ENCODE measurements at places on chromosomes 2 and 18.

- no peak for DNase-seq
These were observed 94.9 kb downstream of the RND3 start for GRCh38 chr2:150392614-150393013.

GRCh38 chr2:142786918-142787702, 90.4 kb upstream of the KYNU start:
- peak; percentile 1 for DNase-seq

DNA sequence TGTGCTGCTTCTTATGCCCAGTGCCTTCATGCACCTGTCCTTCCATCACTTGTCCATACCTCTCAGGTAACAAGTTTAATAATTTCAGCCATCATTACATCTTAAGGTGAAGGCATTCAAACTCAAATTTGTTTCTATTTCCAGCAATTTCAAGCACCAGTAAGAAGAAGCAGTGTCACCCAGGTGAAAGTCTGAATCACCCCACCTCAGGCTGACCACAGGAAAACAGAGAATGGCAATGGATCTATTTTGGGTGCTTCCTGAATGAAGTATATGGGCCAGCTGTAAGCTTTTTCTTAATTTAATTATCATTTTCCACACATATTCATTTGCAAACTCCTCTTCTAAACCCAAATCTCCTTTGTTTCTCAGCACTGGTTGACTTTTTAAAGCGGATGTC, 372.7 kb upstream of the SOX11 start:
- DNase-seq, result no peak

- DNase-seq, result no peak
These were observed 435.9 kb downstream of the TSN start for GRCh38 chr2:122191331-122191730.

DNA sequence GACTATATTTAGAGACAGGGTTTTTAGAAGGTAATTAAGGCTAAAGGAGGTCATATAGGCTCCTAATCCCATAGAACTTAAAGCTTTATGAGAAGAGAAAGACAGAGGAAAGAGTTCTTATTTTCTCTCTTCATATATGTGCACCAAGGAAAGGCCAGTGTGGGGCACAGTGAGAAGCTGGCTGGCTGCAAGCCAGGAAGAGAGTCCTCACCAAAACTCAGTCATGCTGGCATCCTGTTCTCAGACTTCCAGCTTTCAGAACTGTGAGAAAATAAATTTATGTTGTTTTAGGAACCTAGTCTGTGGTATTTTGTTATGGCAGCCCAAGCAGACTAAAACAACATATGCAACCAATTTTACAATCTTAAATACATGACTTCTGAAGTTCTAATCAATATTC, 31.5 kb upstream of the ATIC start:
- DNase-seq, result no peak

DNA sequence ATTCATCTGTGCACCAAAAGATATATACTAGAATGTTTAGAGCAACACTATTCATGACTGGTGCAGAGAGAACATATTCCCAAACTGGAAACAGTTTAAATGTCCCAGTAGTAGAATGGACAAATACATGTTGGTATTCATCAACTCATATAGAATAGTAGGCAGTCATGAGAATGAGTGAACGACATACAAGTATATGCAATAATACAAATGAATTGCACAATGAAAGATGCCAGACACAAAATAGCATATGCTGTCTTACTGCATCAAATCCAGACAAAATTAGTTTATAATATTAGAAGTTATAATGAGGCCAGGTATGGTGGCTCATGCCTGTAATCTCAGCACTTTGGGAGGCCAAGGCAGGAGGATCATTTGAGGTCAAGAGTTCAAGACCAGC, 8.3 kb upstream of the PRKAG3 start:
- no peak for DNase-seq

DNA sequence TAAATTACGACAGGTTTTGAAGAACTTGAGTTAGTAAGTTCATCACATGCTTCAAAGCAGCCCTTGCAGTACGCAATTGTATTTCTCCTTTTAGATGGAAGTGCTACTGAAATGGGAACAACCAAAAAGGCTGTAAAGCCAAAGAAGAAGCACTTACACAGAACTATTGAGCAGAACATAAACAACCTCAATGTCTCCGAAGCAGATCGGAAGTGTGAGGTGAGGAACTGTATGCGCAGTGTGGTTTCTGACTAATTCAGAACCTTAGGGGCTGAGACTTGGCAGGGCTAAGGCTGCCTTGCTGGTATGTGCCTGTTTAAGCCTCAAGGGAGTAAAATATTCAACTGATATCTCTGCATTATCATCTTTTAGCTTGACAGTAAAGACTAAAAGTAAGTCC, 8.4 kb downstream of the NCAPH start:
- DNase-seq, result peak; percentile 28
